ENCODE measurements at places on chromosomes 4 and X. TPM values are rescaled to one million over a fixed set of nuclear protein-coding genes. Genes with fewer than 3 reads are reported as not detected.

DNA sequence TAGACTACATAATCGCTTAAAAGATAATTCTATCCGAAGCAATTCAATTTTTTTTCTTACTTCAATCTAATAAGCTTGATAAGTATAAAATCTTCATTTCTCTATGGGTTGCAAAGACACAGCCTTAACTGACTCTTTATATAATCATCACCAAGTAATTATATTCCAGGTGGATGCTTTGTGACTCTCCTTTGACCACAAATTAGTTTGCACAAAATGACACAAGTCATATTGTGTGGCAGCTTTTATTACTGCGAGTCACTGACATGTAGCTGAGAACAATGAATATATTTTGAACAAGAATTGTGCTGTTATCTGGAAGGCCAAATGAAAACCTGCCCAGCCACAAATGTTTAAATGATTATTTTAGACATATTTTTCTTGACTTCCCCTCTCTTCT lies 1727.8 kb downstream of the ARAP2 start:
- H3K27me3 ChIP-seq, result no peaks in the 10 kb centered on the region
- no peak overlapping the region for H3K27ac ChIP-seq
- H3K36me3 ChIP-seq, result no peaks in the 10 kb centered on the region
- no peaks in the 10 kb centered on the region for H3K4me1 ChIP-seq
- no peak overlapping the region for H3K4me3 ChIP-seq

ANKRD50 gene
- total RNA-seq, result 7.5 TPM

KLB gene
- total RNA-seq, result not detected

PCSK1N gene
- total RNA-seq, result 0.36 TPM

DNA sequence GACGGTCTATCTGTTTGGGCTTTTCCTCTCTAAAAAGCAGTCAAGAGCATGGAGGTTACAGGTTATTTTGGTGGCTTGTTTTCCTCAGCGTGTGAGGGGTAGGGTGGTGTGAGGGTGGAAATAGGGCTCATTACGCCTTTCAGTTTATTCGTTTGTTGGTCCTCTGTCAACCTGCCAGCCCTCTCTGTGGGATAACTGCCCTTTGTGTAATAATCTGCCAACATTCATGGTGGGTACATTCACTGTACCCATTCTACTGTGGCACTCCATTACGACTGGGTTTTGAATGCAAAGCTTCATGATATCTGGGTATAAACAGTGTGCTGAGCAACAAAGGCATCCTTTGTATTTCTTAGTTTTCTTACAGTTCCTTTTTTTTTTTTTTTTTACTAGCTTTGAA lies 136.4 kb downstream of the ADGRL3 start:
- H3K27ac ChIP-seq, result no peak overlapping the region
- H3K36me3 ChIP-seq, result no peaks in the 10 kb centered on the region
- DNase-seq, result no peak
- no peaks in the 10 kb centered on the region for H3K27me3 ChIP-seq
- H3K4me3 ChIP-seq, result no peak overlapping the region

GRCh38 chr4:87824352-87824751 lies 8.4 kb upstream of the MEPE start:
- H3K36me3 ChIP-seq, result no peaks in the 10 kb centered on the region
- no peaks in the 10 kb centered on the region for H3K27me3 ChIP-seq
- H3K4me1 ChIP-seq, result no peaks in the 10 kb centered on the region
- no peak for DNase-seq
- H3K27ac ChIP-seq, result no peak overlapping the region

GRCh38 chr4:26208237-26208994 lies 112.4 kb upstream of the RBPJ start:
- no peak overlapping the region for H3K4me3 ChIP-seq
- no peak for DNase-seq

DNA sequence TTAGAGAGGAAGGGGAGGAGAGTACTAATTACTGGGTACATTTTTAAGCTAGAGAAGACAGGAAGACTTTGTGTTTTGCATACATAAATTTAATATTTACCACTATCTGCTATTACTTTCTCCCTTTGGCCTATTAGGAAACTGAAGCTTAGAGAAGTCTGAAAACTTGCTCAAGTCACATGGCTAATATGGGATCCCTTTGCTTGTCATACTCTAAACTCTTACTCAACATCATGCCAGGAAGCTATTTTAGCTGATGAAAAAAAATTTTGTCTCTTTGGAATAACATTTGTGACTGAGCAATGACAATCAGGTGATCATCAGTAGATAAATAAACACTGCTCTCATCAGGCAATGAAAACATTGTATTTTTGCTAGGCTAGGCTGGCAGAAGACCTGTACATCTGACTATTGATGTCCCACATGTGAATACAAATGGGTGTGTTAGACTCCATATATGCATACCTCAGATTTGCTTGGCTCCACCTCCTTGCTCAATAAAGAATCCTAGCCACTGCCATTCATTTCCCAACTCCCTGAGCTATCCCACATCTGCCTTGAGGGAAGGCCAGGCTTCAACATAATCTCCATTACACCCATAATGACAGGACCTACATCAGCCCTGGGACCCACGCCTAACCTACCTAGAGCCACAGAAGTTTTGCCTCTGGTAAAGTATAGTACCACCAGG lies 17.0 kb upstream of the DCLK2 start:
- no peak overlapping the region for H3K27ac ChIP-seq
- DNase-seq, result no peak
- H3K4me3 ChIP-seq, result no peak overlapping the region

ALAS2 gene
- total RNA-seq, result 31.3 TPM

DNA sequence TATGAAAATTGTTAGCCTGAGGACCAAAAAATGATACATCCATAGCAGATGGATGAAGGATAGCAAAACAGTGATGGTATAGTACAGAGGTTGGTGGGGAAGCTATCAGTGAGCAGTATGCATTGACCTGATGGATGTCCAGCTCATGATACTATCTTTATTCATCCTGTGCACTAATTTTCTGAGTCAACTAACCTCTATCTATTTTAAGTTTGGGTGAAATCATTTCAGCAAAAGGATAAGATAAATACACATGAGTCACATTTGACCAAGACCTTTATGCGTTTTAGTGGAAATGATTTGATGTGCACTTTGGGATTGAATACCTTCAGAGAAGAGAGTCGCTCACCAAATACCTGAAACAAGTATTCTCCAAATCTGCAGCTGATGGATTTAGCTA lies 351.0 kb upstream of the NR3C2 start:
- H3K4me3 ChIP-seq, result no peak overlapping the region
- no peaks in the 10 kb centered on the region for H3K27me3 ChIP-seq
- H3K27ac ChIP-seq, result no peak overlapping the region
- H3K36me3 ChIP-seq, result no peaks in the 10 kb centered on the region
- H3K4me1 ChIP-seq, result no peaks in the 10 kb centered on the region
- DNase-seq, result no peak

HNRNPH2 gene
- total RNA-seq, result 37.7 TPM
